ENCODE measurements at places on chromosomes 12 and 14. TPM values are rescaled to one million over a fixed set of nuclear protein-coding genes. Genes with fewer than 3 reads are reported as not detected.
A peak's percentile ranks its signal among the peaks of the same experiment; 100 is the strongest.

DNA sequence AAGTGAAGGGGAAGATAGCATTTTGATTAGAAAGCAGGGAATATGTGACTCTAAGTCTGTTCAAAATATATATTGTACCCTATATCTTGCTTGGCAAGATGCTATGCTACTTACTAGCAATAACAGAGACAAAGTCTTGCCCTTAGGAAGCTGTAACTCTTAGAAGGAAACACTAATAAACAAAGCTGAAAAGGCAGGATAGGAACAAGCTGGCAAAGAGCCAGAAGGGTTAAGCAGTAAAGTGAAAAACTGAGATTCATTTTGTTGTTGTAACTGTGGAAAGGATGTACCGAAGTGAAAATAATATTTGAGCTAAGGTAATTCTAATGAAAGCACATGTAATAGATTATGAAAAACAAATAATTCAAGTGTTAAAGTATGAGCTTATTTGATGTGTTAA, 527.1 kb upstream of the FLRT2 start:
- no peaks in the 10 kb centered on the region for H3K36me3 ChIP-seq
- DNase-seq = no peak
- H3K4me3 ChIP-seq = no peak overlapping the region
- H3K27ac ChIP-seq = no peak overlapping the region

DNA sequence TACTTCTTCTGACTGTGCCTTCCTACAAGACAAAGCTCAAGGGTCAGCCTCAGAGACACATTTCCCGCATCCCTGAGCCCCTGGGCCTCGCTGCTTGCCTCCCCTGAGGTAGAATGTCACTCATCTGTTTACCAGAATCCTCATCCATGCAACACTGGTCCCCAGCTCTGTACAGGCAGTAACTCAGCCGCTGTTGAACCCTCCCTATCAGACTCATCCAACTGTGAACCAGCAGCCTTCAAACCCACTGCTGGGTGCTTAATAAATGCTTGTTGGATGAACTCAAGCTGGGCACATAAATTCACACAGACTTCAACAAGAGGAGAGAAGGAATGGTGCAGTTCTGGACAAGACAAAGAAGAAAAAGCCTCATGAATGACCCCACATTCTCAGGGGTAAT, 6.1 kb downstream of the NT5DC3 start:
- no peak for DNase-seq
- H3K36me3 ChIP-seq = no peaks in the 10 kb centered on the region
- peaks cover 7% of the 10 kb centered on the region for H3K4me1 ChIP-seq
- no peaks in the 10 kb centered on the region for H3K27me3 ChIP-seq

DNA sequence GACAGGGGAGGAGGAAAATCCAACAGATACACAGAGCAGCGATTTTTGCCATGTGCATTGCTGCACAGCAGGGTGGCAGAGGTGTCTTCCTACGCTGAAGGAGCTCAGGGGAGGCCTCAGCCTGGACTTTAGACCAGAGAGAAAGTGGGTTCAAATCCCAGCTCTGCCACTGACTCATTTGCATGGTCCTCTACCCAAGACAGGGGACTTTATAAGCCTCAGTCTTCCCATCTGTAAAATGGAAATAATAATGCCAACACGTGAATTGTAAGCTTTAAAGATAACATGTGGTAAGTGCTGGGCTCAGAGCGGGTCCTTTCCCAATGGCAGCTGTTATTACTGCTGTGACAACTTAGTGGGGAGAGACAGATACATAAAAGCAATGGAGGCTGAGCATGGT, 62.0 kb downstream of the MAP1LC3B2 start:
- no peak overlapping the region for H3K27ac ChIP-seq
- H3K36me3 ChIP-seq = no peaks in the 10 kb centered on the region

- no peaks in the 10 kb centered on the region for H3K27me3 ChIP-seq
- no peak overlapping the region for H3K4me3 ChIP-seq
- no peak overlapping the region for H3K27ac ChIP-seq
- no peaks in the 10 kb centered on the region for H3K4me1 ChIP-seq
- no peaks in the 10 kb centered on the region for H3K36me3 ChIP-seq
Measured at GRCh38 chr14:100780646-100781355, 45.1 kb upstream of the MEG3 start.

GRCh38 chr12:48940181-48940580, 14.9 kb upstream of the FKBP11 start:
- no peaks in the 10 kb centered on the region for H3K36me3 ChIP-seq
- no peaks in the 10 kb centered on the region for H3K4me1 ChIP-seq
- H3K27me3 ChIP-seq = no peaks in the 10 kb centered on the region
- DNase-seq = no peak

- H3K36me3 ChIP-seq = no peaks in the 10 kb centered on the region
- H3K4me1 ChIP-seq = peaks cover 12% of the 10 kb centered on the region
- no peak overlapping the region for H3K4me3 ChIP-seq
- no peaks in the 10 kb centered on the region for H3K27me3 ChIP-seq
- no peak overlapping the region for H3K27ac ChIP-seq
- DNase-seq = no peak
Measured at GRCh38 chr12:110262442-110263388, 18.3 kb upstream of the ATP2A2 start.

DNA sequence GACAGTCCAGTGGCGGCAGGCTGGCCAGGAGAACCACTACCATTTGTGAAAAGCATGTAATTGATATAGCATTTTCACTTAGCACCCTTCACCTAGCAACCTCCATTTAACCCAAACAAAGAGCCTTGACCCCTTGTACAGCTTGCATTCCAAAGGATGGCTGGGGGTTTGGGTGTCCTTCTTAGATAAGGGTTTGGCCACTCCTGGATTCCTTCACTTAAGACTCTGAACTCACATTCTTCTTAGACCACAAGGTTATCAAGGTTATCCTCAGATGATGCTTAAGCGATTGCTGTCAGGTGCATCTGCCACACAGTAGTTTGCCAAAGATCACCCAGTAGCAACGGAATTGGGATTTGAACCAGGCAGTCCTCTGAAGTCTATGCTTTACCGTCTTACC, 102.8 kb downstream of the ZNF664 start:
- no peaks in the 10 kb centered on the region for H3K36me3 ChIP-seq
- no peak overlapping the region for H3K4me3 ChIP-seq
- no peaks in the 10 kb centered on the region for H3K27me3 ChIP-seq
- H3K4me1 ChIP-seq = no peaks in the 10 kb centered on the region
- H3K27ac ChIP-seq = no peak overlapping the region
- no peak for DNase-seq

GRCh38 chr14:34460841-34461240, 1.2 kb downstream of the SPTSSA start:
- H3K4me1 ChIP-seq = no peaks in the 10 kb centered on the region
- no peaks in the 10 kb centered on the region for H3K27me3 ChIP-seq
- no peak for DNase-seq
- peak overlapping the region; percentile 45 for H3K4me3 ChIP-seq

DNA sequence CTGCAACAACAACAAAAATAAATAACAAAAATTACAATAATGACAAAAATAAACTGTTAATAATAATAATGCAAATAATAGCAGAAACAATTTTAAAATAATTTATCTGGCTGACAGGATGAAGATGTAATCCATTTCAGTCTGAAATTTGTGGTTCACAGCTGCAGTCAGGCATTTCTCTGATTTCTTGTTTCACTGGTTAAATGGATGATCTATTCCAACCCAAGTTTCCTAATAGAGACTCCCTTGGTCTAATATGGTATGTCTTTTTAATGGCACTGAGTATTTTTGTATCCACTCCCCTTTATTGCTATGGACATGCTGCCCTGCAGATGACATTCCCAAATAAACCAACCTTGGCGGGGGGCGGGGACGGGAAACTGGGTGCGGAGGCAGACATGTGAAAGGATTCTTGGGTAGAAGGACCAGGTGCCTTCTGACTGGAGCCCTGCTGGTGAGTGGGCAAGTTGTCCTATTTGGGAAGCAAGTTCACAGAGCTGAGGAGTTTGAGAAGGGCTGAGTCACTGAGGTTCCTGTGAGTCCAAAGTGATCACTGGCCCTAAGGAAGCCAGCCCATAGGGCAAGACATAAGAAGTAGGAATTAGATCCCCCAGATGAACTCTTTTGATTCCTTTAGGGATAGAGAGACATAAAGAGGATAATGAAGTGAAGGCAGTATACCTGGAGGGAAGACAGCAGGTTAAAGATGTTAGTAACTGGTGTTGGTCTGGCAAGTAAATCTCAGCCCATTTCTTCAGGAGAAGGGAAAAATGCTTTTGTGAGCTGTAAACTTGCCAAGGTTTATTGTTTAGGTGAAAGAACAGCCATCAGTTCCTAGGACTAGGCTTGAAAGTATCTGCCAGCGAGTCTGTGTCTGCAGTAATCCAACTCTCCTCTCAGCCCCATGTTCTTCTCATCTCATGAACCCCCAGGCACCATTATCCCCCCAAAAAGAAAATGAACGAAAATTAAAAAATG, 14.5 kb downstream of the FOXG1 start:
- no peaks in the 10 kb centered on the region for H3K4me1 ChIP-seq
- H3K27ac ChIP-seq = no peak overlapping the region
- H3K4me3 ChIP-seq = no peak overlapping the region
- no peaks in the 10 kb centered on the region for H3K36me3 ChIP-seq

- no peak for DNase-seq
- H3K36me3 ChIP-seq = no peaks in the 10 kb centered on the region
- peak overlapping the region; percentile 88 for H3K27ac ChIP-seq
- H3K4me1 ChIP-seq = no peaks in the 10 kb centered on the region
Measured at GRCh38 chr12:56104815-56105608, 653 bp downstream of the PA2G4 start.

DNA sequence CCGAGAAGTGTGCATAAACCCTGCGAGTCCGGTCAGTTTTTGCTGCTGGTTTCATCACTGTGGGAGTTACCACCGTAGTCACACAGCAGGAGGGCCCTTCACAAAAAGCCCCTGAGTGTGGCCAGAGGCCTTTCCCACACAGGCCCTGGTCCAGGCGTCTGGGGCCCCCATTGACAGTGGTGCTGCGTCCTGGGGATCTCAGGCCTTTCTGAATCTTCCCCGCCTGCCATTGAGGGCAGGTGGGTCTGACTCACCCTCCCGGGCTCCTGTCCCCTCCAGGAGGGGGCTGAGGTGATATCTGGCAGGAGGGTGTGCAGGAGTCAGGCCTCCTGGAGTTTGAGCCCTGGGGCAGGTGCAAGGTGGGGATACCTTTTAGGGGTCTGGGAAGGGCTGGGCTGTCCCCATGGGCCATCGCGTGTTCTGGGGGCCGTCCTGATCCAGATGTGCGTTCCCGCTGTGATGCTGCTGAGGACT, 358.5 kb downstream of the TMEM121 start:
- H3K36me3 ChIP-seq = no peaks in the 10 kb centered on the region
- peak; percentile 1 for DNase-seq
- no peaks in the 10 kb centered on the region for H3K27me3 ChIP-seq
- H3K27ac ChIP-seq = no peak overlapping the region
- no peaks in the 10 kb centered on the region for H3K4me1 ChIP-seq
- no peak overlapping the region for H3K4me3 ChIP-seq

- H3K4me1 ChIP-seq = no peaks in the 10 kb centered on the region
- no peak for DNase-seq
- no peak overlapping the region for H3K4me3 ChIP-seq
- H3K27me3 ChIP-seq = no peaks in the 10 kb centered on the region
Measured at GRCh38 chr12:111705672-111706071, 19.8 kb downstream of the ACAD10 start.

DNA sequence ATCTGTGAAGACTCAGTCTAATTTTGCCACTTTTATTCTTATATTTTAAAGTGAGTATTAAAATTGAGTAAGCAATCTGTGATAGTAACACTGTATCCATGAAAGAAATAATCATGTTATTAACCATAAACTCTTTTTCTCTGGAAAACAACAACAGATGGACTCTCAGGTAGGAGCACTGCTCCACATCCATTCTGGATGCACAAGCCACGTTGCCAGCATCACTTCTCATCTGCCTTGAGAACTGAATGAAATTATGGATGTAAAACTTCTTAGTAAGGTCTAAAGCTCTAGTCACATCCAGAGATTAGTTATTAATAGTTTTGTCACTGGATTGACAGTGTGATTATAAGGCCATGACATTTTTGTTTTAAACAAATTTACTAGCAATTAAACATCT, 489.1 kb upstream of the SYT1 start:
- H3K4me3 ChIP-seq = no peak overlapping the region
- no peak for DNase-seq
- H3K4me1 ChIP-seq = no peaks in the 10 kb centered on the region
- H3K27me3 ChIP-seq = no peaks in the 10 kb centered on the region
- no peaks in the 10 kb centered on the region for H3K36me3 ChIP-seq

DNA sequence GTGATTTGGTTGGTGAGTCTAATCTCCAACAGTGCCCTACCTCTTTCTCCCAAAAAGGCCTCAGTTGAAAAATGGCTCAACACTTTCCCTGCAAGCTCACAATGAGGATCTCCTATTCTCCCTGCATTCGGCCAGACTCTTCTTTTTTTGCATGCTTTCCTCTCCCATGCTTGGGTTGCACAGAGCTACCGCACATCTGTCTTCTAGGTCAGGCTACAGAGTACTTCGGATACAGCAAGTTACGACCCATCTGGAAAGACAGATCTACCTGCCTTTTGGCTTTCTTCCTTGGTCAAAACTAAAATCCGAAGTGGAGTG, 305 bp upstream of the SLC16A7 start:
- H3K4me1 ChIP-seq = no peaks in the 10 kb centered on the region
- peak overlapping the region; percentile 83 for H3K4me3 ChIP-seq
- DNase-seq = no peak
- H3K27me3 ChIP-seq = no peaks in the 10 kb centered on the region
- H3K27ac ChIP-seq = peak overlapping the region; percentile 99

- H3K27me3 ChIP-seq = no peaks in the 10 kb centered on the region
- peaks cover 4% of the 10 kb centered on the region for H3K4me1 ChIP-seq
- H3K27ac ChIP-seq = no peak overlapping the region
- DNase-seq = no peak
Measured at GRCh38 chr12:114275932-114276785, 129.8 kb downstream of the TBX5 start.

DNA sequence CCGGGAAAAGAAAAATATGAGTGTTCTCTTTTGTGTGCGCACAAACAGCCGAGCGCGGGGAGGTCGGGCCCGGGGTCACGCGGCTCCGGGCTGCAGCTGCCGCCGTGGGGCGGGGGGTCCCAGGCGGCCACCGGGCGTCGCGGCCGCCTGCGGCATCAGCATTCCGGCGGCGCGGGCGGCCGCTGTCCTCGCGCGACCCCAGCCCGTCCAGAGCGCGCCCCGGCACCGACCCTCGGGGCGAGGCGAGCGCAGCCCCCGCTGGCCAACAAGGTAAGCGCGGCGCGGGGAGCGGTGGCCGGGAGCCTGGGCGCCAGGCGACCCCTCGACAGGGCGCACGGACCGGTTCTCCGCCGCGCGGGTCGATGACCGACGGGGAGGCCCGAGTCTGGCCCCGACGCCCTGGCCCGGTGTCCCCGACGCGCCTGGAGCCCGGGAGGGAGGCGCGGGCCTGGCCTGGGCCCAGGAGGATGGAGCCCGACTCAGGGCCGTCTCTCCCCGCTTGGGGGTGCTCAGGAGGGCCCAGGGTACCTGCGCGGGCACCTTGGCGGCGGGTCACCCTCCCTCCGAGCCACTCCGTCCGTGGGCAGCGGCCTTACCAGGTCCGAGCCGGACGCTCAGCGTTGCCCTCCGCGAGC, 103.9 kb upstream of the DIO3 start:
- no peaks in the 10 kb centered on the region for H3K4me1 ChIP-seq
- H3K36me3 ChIP-seq = no peaks in the 10 kb centered on the region
- peaks cover 15% of the 10 kb centered on the region for H3K27me3 ChIP-seq

GRCh38 chr12:2540535-2540941, 254.2 kb upstream of the FKBP4 start:
- no peaks in the 10 kb centered on the region for H3K4me1 ChIP-seq
- H3K27me3 ChIP-seq = no peaks in the 10 kb centered on the region
- no peak overlapping the region for H3K27ac ChIP-seq
- no peaks in the 10 kb centered on the region for H3K36me3 ChIP-seq
- peak; percentile 26 for DNase-seq

CPNE6 gene
- 0.76 TPM for total RNA-seq

AQP2 gene
- total RNA-seq = not detected

TAS2R9 gene
- not detected for total RNA-seq

STYK1 gene
- total RNA-seq = not detected

ATF1 gene
- total RNA-seq = 54.2 TPM
